ENCODE measurements at places on chromosomes 3 and 15.

DNA sequence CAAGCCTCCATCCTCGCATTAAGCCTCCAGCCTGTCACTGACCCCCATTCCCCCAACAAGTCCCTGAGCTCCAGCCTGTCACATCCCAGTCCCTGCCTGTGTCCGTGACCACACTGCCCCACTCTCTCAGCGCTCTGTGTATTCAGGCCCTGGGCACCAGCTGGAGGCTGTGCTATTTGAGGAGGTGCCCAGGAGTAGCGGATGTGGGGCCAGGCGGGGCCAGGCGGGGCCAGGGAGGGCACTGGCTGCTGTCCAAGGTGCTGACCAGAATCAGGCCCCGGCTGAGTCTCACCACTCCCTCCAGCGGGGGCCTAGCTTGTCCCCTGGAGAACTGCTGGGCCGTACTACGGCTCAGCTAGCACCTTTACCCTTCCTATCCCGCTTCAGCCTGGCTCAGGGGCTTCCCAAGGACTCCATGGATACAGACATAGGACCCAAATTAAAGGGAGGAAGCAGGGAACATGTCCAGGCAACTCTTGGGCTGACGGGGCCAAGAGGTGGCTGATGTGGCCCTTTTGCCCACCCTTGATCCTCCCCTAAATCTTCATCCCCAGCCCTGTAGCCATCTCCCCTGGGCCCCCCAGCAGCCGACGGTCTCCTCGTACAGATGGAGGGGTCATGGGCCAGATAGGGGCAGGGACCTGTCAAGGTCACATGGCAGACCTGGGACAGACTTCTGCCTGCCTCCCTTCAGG is 1.1 kb downstream of the HHATL start:
- H3K4me3 ChIP-seq: no peak overlapping the region
- no peaks in the 10 kb centered on the region for H3K36me3 ChIP-seq
- H3K27ac ChIP-seq: no peak overlapping the region
- peak; percentile 85 for DNase-seq

- H3K27ac ChIP-seq: no peak overlapping the region
- no peak overlapping the region for H3K4me3 ChIP-seq
- no peaks in the 10 kb centered on the region for H3K27me3 ChIP-seq
Observed at GRCh38 chr3:12363397-12364195, 74.7 kb downstream of the PPARG start.

DNA sequence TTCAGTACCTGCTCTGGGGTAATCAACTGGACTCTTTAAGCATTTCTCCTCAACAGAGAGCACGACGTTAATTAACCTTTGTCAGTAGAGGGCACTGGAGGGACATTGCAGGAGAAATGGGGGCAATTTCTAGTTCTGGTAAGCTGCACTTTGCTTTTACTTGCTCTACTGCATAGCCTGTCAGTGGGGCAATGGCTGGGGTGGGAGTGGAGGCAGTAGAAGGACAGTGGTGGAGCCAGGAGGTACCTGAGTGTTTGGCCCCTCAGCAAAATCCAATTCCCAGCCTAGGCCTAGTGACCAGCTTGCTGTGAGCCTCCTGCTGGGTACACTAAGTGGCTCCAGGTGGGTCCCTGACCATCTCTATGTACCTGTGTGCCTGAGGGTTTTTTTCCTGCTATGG is 18.3 kb upstream of the MED12L start:
- no peaks in the 10 kb centered on the region for H3K4me1 ChIP-seq
- no peaks in the 10 kb centered on the region for H3K36me3 ChIP-seq
- H3K4me3 ChIP-seq: no peak overlapping the region
- H3K27me3 ChIP-seq: peaks cover 14% of the 10 kb centered on the region
- H3K27ac ChIP-seq: no peak overlapping the region
- peak; percentile 24 for DNase-seq

DNA sequence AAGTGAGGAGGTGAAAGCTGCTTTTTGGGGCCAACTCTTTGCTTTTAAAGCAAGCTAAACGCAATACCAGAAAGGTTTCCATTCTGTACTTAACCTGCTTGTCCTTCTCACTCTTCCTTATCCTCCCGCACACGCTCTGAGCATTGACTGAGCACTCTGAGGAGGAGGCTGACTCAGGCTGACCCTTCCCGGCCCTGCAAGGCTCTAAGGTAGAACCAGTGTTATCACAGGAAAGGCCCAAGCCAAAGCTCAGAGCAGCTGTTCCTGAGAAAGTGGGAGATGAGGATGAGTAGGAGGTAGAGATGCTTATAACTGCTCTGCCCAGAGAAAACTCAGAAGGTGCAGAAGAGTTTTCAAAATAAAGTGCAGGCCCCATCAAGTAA is 2.3 kb downstream of the B3GNT5 start:
- DNase-seq: no peak
- peaks cover 9% of the 10 kb centered on the region for H3K4me1 ChIP-seq
- peaks cover 4% of the 10 kb centered on the region for H3K36me3 ChIP-seq
- no peak overlapping the region for H3K27ac ChIP-seq

- H3K4me3 ChIP-seq: no peak overlapping the region
- no peaks in the 10 kb centered on the region for H3K4me1 ChIP-seq
- no peak for DNase-seq
- H3K27me3 ChIP-seq: peaks cover 54% of the 10 kb centered on the region
Observed at GRCh38 chr15:40481341-40482074, 10.7 kb downstream of the CHST14 start.

GRCh38 chr3:78154521-78155186 is 1114.8 kb downstream of the ROBO2 start:
- DNase-seq: no peak
- no peaks in the 10 kb centered on the region for H3K4me1 ChIP-seq
- no peaks in the 10 kb centered on the region for H3K36me3 ChIP-seq
- H3K27me3 ChIP-seq: no peaks in the 10 kb centered on the region
- no peak overlapping the region for H3K4me3 ChIP-seq
- no peak overlapping the region for H3K27ac ChIP-seq

Data from activated naive CD4-positive, alpha-beta T cell treated with anti-CD3 and anti-CD28 coated beads, Interleukin-2, amount 10 ng/mL, durations not matched to agents 7 days and 5 days (primary cell).